ENCODE measurements at places on chromosomes 16 and 17.

- DNase-seq, result no peak
These were observed 501.4 kb upstream of the WSB1 start for GRCh38 chr17:26792486-26792885.

DNA sequence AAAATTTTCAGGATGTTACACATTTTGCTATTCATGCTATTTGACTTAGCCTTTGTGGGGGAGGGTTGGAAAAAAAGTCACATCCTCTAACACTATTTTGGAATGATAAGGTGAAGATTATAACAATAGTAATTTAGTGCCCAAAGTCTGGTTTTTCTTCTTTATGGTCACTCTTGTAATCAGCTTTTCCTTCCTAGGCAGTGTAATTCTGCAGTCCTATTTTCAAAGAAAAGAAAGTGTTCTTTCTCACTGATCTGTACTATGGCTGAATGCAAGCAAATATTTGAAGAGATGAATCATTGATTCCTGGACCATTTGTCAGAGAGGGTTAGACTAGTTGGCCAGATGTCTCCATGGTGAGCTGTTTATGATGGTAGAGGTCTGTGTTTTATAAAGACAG is 8.4 kb downstream of the RSPRY1 start:
- DNase-seq, result no peak

DNA sequence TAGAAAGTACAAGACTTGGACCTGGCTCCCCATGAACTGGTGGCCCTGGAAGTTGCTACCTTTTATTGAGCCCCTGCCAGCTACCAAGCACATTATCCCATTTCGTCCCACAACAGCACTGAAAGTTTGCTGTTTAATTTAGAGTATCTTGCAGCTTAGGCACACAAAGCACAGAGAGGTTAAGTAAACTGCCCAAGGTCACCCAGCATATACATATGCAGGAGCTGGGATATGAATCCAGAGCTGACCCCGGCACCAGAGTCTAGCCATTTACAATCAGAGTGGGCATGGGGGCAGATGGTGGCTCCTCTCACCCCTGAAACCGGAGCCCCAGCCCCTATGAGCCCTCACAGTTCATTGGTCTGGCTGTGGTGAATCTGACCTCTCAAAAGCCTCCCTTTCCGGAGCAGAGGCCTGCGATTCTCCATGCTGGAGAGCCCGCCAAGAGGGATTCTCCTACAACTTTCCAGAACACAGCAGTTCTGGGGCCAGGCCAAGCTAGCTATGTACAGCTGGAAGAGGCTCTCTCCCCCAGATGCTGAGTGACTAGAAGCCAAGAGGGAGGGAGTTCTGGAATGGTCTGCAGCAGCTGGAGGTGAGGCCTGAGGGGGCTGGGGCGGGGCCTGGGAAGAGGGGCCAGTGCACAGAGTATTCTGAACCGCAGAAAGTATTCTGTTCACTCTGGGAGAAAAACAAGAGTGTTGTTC is 58.3 kb downstream of the SREBF1 start:
- no peak for DNase-seq

DNA sequence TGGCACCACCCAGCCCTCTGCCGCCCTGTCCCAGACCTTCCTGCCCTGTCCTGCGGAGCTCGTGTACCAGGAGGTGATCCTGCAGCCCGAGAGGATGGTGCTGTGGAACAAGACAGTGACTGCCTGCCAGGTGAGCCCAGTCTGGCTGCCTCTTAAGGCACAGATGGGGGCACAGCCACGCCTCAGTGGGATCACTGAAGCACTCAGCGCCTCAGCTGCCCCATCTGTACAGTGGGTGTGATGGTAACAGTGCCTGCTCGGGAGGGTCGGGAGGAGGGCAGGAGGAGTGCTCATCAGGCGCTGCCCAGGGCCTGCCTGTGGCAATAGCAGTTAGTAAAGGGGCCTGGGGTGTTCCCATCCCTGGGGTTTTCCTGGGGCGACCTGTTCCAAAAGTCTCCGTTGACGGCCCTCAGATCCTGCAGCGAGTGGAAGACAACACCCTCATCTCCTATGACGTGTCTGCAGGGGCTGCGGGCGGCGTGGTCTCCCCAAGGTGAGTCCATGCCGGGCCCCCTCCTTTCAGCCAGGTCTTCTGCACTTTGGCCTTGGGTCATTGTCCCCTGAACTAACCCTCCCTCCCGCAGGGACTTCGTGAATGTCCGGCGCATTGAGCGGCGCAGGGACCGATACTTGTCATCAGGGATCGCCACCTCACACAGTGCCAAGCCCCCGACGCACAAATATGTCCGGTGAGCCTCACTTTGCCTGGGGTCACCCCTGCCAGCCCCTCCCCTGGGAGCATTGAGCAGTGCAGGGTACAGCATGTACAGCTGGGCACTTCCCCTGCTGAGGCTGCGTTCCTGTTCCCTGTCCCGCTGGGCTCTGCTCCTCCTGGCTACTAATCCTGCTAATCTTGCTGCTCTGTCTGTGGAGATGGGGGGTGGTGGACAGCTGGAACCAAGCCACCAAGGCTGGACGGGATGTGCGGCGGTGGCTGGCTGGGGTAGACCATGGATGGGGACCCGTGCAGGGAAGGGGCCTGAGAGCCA is 4.5 kb upstream of the TCAP start:
- no peak for DNase-seq

DNA sequence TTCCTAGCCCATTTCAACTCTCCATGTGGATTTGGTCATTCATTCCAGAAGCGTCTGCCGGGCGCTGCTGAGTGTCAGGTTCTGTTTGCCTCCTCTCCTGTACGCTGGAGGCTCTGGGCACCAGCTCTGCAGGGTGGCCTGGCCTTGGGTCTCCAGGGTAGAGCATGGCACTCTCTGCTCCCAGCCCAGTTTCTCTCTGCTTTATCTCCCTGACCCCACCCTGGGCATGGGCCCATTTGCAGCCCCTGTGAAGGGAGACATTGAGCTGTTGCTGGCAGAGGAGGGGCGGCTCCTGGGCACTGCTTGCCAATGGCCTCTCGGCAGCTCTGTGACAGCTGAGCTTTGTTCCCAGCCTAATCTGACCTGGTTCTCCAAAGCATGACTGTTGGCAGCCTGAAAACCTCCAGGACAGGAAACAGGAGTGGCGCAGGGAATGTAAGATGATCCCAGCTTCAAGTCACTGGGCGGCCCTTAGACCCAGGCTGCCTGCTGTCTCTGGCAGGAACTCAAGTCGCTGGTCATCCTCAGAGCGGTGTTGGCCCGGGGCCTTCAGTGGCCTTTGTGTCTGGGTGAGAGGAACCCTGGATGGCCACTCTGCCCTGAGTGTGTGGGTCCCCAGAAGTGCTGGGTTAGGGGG is 146.8 kb downstream of the SEC14L1 start:
- DNase-seq, result peak; percentile 90

- DNase-seq, result no peak
These were observed 12.0 kb upstream of the STAT3 start for GRCh38 chr17:42399948-42400843.

DNA sequence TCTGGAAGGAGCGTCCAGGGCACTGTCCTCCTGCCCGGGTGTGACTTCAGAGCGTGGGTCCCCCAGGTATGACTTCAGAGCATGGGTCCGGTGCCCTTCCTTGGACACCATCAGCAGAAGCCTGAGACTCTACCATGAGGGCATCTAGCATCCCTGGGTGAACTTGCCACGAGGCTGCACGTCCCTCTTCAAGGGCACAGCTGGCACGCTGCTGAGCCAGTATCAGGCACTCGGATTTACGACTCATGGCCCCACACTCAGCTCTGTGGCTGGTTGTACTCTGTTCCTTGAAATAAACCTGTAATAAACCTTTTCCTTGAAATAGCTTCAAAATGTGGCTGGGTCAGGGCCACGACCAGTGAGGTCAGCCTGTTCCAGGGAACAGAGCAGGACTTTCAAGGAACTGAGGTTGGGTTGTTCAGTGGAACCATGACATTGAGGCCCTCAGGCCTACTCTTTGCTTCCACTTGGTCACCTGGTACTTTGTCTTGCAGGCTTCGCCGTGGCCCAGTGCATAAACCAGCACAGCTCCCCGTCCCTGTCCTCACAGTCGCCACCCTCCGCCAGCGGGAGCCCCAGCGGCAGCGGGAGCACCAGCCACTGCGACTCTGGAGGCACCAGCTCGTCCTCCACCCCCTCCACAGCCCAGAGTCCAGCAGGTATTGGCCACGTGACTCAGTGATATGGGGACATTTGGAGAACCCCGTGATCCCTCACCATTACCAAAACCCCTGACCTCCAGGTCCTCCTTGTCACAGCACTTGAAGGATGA is 89.9 kb downstream of the SOCS1 start:
- DNase-seq, result no peak

DNA sequence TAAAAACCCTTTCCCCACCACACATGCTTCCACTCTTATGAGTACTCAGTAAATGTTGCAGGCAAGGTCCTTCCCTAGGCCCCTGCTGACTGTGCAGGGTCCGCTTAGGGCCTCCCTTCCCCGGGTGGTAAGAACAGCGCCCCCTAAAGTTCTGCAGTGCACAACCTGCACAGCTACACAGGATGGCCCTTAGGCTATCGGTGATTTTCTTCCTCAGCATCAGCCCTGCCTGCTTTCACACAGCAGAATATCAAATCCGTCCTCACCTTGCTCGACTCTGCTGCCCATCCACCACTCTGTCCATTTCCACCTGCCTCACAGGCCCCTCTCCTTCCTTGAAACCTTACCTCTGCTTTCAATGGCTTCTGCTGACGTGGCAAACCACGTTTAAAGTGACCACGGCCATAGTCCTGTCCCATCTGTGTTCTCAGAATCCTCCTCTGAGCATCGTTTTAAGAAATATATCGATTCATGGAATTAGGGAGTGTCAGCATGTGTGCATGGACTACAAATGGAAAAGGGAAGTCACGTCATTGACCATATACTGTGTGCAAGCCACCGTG is 51.4 kb upstream of the TMEM132E start:
- DNase-seq, result no peak

GRCh38 chr17:36092230-36092629 is 2.3 kb upstream of the CCL3 start:
- no peak for DNase-seq

- DNase-seq, result no peak
These were observed 208.9 kb upstream of the CHMP6 start for GRCh38 chr17:80782536-80783427.

- DNase-seq, result no peak
These were observed 33.7 kb downstream of the HOXB1 start for GRCh38 chr17:48497103-48497502.

DNA sequence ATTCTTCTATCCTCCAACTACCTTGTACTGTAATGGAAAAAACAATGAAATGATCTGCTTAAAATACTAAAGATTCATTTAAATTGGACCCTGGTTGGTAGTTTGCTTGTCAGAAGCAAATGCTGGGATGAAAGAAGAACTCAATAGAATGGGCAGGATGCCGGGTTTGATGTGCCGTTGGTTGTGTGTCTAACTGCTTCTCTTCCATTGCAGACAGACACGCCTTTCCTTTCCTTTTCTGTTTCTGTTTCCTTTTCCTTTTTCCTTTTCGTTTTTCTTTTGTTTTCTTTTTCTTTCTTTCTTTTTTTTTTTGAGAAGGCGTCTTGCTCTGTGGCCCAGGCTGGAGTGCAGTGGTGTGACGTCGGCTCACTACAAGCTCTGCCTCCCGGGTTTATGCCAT is 64.6 kb downstream of the PLCG2 start:
- no peak for DNase-seq

GRCh38 chr17:48546137-48546923 is 1.4 kb upstream of the HOXB2 start:
- DNase-seq, result no peak

DNA sequence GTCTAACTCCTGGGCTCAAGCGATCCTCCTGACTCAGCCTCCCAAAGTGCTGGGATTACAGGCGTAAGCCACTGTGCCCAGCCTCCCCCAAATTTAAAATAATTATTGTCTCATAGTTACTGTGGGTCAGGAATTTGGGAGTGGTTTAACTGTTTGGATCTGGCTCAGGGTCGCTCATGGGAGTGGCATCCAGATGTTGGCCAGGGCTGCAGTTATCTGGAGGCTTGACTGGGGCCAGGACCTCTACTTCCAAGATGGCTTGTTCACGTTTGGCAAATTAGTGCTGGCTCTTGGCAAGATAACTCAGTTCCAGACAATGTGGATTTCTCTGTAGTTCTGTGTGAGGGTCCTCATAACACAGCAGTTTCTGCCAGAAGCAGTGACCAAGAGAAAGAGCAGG is 8.0 kb downstream of the TEN1 start:
- no peak for DNase-seq

- no peak for DNase-seq
These were observed 32.4 kb downstream of the WWP2 start for GRCh38 chr16:69794486-69794885.

- DNase-seq, result no peak
These were observed 3.8 kb upstream of the NPTX1 start for GRCh38 chr17:80480248-80480647.

- no peak for DNase-seq
These were observed 36.1 kb downstream of the MIS12 start for GRCh38 chr17:5522476-5522875.
